RPMI7951 (cell line): ENCODE measurements at places on chromosomes 12 and 14. TPM values are rescaled to one million over a fixed set of nuclear protein-coding genes. Genes with fewer than 3 reads are reported as not detected.
A peak's percentile ranks its signal among the peaks of the same experiment; 100 is the strongest.

The NEUROD4 gene
- not detected in 2 replicates for total RNA-seq

The CLEC12A gene
- total RNA-seq = not detected in 2 replicates

The EGLN3 gene
- 3.2 and 4.4 TPM in 2 replicates for total RNA-seq

The KCTD10 gene
- 28.6 and 37.5 TPM in 2 replicates for total RNA-seq

The CCNT1 gene
- 19.1 and 20.9 TPM in 2 replicates for total RNA-seq

The ATL1 gene
- total RNA-seq = 0.96 and 3.1 TPM in 2 replicates

The PNP gene
- total RNA-seq = 42.3 and 45.0 TPM in 2 replicates

The ANO2 gene
- 2.1 and 2.9 TPM in 2 replicates for total RNA-seq

The ACOT6 gene
- total RNA-seq = not detected in 2 replicates

- no peak for DNase-seq
Measured at GRCh38 chr12:21775133-21775820, 771 bp upstream of the KCNJ8 start.

GRCh38 chr14:71524320-71524982 is 407.8 kb upstream of the RGS6 start:
- no peak for DNase-seq

DNA sequence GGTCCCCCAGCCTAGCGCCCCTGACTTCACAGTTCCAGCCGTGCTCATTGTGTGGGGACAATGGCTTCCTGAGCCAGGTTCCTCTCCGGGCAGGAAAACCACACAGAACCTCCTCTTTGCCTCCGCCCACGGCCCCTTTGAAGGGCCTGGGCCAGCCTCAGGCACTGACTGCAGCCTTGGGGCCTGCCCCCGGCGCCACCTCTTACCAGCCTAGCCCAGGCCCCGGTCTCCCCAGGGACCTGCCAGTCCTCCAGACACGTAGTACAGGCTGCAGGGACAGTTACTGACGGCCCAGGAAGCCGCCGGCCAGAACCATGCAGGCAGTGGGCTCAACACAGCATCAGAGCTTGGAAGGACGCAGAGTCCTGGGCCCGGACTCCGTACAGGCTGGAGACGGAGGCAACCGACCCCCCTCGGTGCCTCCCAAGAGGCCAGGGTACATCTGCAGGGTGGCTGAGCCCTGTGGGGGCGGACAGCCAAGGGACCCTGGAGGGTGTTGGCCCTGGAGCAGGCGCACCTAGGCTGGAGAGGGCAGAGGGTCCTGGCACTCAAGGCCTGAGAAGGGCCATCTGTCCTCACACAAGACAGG is 20.9 kb upstream of the NUDT14 start:
- no peak for DNase-seq

- no peak for DNase-seq
Measured at GRCh38 chr12:11712491-11712890, 63.0 kb downstream of the ETV6 start.

DNA sequence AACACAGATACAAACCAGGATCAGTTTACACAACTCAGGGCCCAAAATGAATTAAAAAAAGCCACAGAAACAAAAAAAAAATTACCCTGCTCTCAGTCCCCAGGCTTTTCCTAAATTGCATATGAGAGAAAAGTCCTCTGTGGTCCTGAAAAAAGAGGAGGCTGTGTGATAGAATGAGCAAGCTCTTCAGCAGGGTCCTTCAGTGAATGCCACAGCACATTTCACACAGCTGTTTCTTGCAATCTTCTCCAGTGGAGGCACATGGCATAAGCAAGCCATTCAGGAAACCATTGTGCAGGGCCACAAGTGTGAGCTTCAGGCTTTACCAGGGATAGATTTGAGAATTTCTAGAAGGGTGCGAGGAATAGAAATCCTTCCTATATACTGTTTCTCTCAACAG is 168.5 kb downstream of the PPM1H start:
- DNase-seq = no peak

GRCh38 chr14:100604121-100604501 is 16.9 kb upstream of the BEGAIN start:
- DNase-seq = no peak

DNA sequence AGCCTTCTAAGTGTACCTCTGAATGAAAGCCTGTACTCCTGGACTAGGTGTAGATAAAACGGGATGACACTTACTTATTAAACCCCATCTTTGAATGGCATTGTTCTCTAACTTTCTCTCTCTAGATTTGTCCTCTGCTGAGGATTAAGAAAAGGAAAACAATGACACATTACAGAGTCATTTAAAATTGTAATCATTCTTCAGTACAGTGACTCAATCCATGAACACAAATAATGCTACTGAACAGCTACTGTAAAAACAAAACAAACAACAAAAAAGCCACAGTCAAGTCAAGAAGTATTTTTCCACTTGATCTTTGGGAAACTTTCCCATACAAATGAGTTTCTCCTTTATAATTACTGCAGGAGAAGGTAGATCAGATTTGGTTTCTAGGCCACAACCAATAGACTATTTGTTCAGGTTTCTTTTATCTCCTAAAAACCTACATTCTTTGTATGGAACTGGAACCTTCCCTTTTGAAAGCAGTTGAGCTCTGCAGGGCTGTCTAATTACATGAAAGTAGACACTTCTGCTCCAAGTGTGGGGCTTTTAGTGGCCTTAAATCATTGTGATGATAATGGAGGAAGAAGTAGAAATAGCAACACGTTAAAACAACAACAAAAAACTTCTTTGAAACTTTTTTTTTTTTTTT is 219.1 kb downstream of the ESR2 start:
- DNase-seq = peak; percentile 4

DNA sequence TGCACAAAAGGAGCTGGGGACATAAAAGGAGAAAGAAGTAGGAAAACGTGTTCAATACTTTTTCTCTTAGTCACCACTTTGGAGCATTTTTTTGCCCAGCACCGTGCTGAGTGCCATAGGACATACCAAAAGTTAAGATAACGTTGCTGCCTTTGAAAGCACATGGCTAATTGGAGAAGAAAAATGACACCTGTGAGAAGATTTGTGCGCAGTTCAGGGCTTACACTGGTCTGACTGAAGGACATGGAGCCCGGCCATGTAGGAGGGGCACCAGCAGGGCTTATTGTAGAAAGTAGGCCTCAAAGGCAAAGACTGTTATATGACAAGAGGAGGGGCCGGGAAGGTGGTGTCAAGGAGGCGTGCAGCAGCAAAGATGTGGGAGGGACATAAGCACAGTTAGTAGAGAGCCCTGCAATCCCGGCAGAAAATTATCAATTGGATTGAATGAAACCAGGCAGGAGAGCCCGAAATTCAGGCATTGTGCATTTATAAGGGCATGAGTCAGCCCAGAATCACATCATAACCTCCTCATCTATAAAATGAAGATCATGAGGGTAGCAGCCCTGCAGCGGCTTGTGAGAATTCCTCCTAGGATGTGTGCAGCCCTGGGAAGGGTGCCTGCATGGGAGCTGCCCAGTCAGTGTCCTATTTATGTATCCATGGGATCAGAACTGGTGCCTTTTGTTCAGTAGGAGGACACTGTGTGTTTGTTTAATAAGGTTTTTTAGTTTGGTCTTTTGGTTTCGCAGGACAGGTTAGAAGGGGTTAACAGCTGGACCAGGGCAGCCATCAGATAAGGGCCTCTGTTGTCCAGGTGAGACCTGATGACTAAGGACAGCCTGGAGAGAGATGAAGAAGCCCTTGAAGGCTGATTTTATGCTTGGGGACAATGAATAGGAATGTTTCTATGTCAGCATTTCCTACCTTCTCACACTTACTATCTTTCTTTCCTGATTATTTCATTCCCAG is 122.4 kb downstream of the GPR135 start:
- peak; percentile 43 for DNase-seq

GRCh38 chr12:115013236-115013981 is 329.4 kb upstream of the TBX3 start:
- DNase-seq = no peak

GRCh38 chr12:25323581-25323982 is 72.9 kb upstream of the KRAS start:
- DNase-seq = no peak

- no peak for DNase-seq
Measured at GRCh38 chr12:3110578-3110977, 33.4 kb downstream of the TSPAN9 start.

DNA sequence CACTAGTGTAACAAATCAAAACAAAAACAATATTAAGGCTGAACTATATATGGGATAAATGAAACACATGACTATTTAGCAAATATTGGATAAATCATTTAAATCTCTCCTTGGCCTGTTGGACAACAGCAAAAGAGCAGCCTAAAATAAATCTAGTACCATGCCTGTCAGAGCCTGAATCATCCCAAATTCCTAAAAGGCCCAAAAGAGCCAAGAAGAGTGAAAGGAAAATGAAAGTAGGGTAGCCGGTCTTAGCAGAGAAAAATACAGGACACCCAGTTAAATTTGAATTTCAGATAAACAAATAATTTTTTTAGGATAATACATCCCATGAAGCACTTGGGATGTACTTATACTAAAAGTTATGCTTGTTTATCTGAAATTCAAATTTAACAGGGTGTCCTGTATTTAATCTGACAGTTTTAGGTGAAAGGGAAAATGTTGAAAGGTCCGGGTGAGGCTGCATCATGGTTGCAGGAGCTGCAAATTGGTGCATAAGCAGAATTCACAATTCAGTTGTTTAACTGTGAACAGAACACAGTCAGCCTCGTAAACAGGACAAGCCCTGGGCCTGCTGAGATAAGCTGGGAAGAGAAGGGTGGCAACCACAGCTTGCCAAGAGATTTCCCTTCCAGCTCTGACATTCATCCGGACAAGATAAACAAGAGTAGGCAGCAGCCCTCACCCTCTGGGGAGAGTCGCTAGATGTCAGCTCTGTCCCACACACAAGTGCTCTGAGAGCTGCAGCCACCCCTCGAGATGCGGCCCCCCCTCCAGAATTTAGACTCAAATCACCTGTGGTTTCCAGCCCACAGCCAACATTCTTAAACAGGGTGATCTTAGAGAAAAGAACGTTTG is 30.3 kb downstream of the DMAC2L start:
- peak; percentile 82 for DNase-seq
